ENCODE measurements at places on chromosomes 4 and X.

- DNase-seq, result no peak
Measured at GRCh38 chr4:36133086-36133485, 111.2 kb downstream of the ARAP2 start.

GRCh38 chr4:15531792-15532191, 62.1 kb downstream of the CC2D2A start:
- DNase-seq, result no peak

GRCh38 chr4:36374836-36375511, 93.6 kb downstream of the DTHD1 start:
- DNase-seq, result no peak

GRCh38 chr4:17335371-17335770, 176.5 kb downstream of the QDPR start:
- DNase-seq, result no peak

GRCh38 chr4:147638365-147638764, 21.2 kb downstream of the TMEM184C start:
- no peak for DNase-seq

DNA sequence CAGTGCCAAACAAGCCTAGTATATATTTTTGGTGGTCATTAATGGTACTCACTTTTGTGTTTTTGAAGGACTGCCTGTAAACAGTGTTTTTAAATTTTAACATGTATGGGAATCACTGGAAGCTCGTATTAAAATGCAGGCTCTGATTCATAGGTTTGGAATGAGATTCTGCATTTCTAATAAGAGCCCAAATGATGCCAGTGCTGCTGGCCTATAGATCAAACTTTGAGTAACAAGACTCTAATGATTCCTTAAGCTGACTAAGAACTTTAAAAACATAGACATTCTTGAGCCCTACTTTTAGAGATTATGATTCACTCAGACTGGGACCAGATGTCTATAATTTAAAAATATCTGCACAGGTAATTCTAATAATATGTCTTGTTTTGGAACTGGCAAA, 823.2 kb upstream of the LCORL start:
- no peak for DNase-seq

- DNase-seq, result no peak
Measured at GRCh38 chrX:125236955-125237354, 82.7 kb upstream of the TEX13C start.
